ENCODE measurements at places on chromosomes 2 and 18.
A peak's percentile ranks its signal among the peaks of the same experiment; 100 is the strongest.

- H3K4me1 ChIP-seq: peaks cover 4% of the 10 kb centered on the region
- peak overlapping the region; percentile 15 for H3K27ac ChIP-seq
- peak; percentile 88 for DNase-seq
- H3K4me3 ChIP-seq: no peak overlapping the region
Observed at GRCh38 chr2:118686346-118686745, 161.1 kb downstream of the EN1 start.

GRCh38 chr2:26776195-26776800, 9.6 kb upstream of the CENPA start:
- H3K27ac ChIP-seq: no peak overlapping the region
- no peak overlapping the region for H3K4me3 ChIP-seq
- peaks cover 17% of the 10 kb centered on the region for H3K4me1 ChIP-seq

DNA sequence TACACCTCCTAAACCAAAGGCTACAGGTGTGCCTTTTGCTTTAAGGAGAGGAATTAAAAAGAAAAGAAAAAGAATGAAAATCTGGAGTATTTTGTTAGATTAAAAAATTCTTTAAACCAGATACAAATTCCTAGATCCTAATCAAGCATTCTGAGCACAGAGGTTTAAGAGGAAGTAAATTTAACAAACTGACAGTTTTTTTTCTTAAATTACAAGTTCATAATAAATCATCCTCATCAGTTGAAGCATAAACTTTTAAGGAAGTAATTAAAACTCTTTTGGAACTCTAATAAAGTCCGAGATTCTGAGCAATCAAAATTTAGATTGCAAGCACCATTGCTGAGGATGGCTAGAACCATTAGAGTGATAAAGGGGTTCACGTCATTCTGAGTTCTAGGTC, 75.1 kb downstream of the POLE4 start:
- H3K4me3 ChIP-seq: no peak overlapping the region
- H3K36me3 ChIP-seq: no peaks in the 10 kb centered on the region
- no peak overlapping the region for H3K27ac ChIP-seq
- peaks cover 3% of the 10 kb centered on the region for H3K4me1 ChIP-seq

DNA sequence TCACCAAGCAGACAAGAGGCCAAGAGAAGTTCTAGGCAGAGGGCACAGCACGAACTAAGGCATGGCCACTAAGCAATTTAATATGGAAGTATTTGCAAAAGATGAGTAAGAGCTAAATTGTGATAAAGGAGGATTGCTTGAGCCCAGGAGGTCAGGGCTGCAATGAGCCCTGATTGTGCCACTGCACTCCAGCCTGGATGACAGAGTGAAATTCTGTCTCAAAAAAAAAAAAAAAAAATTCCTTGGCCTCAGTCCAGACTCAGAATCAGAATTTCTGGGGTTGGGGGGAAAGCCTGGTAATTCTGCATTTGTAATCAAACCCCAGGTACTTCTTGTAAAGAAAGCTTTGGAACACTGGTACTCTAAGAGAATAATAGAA, 46.8 kb upstream of the RTN4 start:
- H3K27me3 ChIP-seq: no peaks in the 10 kb centered on the region
- no peak for DNase-seq
- H3K4me3 ChIP-seq: no peak overlapping the region
- no peaks in the 10 kb centered on the region for H3K36me3 ChIP-seq

GRCh38 chr2:241926541-241927311, 57.2 kb downstream of the RTP5 start:
- H3K4me3 ChIP-seq: no peak overlapping the region
- no peaks in the 10 kb centered on the region for H3K36me3 ChIP-seq

Measured in muscle of leg (tissue), 16 donors.